ENCODE measurements at places on chromosomes 6 and 20.

DNA sequence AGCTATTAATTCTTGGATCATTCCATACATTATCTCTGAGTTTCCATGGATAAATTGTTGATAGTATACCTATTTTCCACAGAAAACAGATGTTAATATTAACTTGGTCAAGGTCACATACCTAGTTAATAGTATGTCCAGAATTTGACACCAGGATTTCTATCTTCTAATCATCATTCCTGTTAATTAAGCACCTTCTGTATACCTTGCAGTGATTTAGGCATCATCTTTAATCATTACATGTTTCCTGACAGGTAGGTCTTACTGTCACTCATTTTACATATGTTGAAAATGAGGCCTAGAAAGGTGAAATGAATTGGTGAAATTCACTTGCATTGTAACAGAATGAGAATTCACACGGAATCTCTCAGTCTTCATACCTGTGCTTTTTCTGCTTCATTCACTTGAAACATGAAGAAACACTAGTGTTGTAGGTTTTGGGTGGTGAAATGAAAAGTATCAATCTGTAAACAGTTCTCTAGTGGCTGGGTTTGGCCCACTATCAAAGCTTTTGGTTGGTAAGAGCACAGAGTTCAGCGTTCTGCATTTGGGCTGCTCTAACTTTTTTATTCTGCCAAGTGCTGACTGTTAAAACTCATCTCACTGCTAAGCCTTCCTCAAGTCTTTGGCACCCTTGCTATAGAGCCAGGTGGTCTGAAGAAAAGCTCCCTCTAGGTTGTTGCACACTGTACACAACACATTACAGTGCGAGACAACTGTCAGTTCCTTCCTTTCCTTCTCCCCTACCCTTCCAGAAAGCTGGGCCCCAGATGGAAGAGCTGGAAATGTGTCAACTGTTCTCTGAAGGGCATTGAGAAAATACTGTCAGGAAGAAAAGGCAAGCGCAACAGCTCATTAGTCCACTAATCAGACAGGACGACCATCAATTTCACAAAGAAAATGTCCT is 57.8 kb upstream of the C20orf144 start:
- no peak for DNase-seq

DNA sequence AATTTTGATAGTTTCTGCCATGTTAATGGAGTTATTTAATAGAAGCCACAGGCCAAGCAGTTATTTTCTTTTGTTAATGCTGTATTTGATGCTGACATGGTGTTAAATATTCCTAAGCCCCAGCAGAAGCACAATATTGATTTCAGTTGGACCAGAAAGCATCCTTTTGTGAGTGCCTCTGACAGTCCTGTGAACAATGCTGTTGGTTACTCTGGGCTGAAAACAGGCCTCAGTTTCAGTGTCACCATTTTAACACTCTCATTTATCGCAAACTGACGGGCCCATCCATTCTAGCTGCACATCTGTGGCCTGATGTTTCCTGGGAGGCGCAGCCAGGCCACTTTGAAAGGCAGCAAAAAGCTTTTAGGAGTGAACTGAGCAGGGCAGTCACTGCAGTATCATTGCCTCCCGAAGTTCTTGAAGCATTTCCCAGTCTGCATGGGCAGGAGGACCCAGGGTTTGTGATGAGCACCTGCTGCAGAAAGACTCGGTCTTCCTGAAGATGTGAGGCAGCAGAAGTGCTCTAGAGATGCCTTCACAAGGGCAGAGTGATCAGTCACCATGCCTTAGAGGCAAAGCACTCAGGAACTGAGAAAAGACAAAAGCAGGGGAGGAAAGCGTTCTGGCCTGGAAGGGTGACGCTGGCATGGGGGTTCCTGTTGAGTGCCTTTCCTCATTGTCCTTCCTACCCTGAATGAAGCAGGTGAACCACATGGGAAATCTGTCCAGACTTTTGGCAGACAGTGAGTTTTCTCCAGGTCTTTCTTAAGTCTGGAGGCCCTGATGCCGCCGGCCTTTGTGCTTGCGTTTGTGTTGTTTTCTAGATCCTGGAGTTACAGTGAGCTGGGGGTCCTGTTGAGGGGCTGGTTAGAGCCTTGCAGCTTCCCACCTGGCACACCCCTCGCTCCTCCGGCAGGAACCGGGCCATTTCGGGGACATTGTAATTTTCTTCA is 74.0 kb downstream of the ZDHHC14 start:
- DNase-seq, result no peak

DNA sequence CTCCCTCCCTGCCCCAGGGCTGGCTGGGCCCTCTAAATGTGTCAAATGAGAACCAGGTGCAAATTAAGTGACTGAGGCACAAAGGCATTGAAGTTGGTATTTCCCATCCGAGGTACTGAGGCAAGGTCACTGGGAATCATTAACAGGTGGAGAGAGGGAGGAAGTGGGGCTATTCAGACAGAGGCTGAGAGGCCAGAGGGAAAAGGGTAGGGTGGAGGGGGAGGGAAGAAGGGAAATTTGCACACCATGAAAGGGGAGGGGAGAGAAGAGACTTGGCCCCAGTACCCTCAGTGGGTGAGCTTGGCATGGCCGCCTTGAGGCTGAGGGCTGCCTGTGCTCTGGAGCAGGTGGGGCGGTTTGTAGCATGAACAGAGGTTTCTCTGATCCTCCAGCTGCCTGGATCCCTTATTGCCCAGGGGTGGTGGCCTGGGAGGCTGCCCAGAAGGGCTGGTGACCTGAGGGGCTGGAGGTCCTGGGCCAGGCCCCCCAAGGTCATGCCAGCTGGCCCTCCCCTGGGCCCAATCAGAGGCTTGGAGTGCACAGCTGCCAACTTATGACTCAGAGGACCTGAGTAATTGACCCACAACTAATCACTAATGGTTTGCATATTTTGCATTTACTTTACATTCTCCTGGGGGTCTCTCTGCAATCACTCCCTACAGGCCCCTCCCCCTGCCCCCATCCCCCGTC is 40.3 kb upstream of the ZFAND3 start:
- DNase-seq, result no peak

- DNase-seq, result peak; percentile 11
Measured at GRCh38 chr6:42532038-42532669, 31.7 kb upstream of the UBR2 start.

GRCh38 chr6:112027942-112028674 is 25.8 kb upstream of the CCN6 start:
- DNase-seq, result no peak

DNA sequence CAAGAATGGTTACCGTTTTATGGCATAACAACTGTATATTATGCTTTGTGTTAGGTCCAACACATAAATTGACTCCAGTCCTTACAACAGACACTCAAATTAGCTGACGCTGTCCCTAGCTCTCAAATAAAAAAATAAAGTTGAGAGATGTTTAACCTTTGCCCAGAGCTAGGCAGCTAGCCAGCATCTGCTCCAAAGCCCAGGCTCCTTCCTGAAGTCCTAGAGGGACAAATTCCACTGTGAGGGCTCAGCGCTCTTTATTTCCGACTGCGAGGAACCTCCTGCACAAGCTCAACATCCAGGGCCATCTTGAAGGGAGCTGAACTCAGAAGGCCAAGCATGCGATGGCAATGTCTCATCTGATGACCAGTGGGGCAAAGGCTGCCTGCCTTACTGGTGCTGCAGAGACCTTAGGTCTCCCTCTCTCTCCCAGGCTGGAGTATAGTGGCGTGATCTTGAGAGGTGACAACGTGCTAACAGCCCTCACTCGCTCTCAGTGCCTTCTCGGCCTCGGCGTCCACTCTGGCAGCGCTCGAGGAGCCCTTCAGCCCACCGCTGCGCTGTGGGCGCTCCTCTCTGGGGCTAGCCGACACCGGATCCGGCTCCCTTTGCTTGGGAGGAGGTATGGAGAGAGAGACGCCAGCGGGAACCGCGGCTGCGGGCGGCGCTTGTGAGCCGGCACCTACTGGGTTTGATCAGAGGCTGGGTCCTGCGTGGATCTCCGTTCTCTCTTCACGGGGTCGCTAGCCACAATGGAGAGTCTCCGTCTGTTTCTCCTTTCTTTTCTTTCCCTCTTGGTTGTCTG is 24.7 kb upstream of the GFOD1 start:
- no peak for DNase-seq

- DNase-seq, result no peak
Measured at GRCh38 chr6:162777091-162777490, 49.3 kb downstream of the PACRG start.

DNA sequence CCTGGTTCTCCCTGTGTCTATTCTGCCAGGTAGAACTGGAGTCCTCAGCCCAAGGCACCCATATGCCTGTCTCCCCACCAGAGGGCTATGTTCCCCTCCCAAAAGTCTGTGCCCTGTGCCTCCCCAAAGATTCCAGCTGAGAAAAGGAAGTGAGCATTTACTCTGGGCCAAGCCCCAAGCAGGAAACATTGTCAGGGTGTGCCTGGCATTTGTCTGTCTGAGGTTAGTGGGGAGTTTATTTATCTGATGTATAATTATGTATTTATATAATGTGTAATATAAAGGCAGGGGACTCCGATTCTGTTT is 5.6 kb downstream of the GDF5 start:
- DNase-seq, result no peak

- no peak for DNase-seq
Measured at GRCh38 chr6:135280375-135281136, 99.4 kb downstream of the MYB start.

DNA sequence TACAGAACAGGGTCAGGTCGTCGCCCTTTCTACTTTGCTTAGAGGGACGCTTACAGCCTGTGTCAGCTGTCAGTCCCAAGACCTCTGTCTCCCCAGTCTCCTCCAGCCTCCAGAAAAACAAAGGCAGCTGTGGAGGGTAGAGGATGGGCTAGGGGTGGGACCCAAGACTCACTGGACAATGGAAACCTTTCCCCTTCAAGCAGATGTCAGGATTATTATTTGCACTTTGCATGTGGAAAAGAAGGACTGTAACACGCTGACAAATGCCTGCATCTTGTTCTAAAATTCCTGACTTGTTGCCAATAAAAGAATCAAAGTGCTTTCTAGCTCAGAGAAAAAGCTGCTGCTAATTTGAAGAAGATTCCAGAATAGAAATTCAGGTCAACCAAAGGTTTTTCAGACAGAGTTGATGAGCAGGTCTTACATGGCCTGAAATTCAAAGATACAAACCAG is 58.7 kb downstream of the SNX5 start:
- DNase-seq, result no peak

- DNase-seq, result no peak
Measured at GRCh38 chr6:113701552-113702254, 155.4 kb upstream of the MARCKS start.

GRCh38 chr6:117306227-117306790 is 41.0 kb downstream of the VGLL2 start:
- no peak for DNase-seq

- no peak for DNase-seq
Measured at GRCh38 chr6:14896475-14896874, 349.4 kb upstream of the JARID2 start.

DNA sequence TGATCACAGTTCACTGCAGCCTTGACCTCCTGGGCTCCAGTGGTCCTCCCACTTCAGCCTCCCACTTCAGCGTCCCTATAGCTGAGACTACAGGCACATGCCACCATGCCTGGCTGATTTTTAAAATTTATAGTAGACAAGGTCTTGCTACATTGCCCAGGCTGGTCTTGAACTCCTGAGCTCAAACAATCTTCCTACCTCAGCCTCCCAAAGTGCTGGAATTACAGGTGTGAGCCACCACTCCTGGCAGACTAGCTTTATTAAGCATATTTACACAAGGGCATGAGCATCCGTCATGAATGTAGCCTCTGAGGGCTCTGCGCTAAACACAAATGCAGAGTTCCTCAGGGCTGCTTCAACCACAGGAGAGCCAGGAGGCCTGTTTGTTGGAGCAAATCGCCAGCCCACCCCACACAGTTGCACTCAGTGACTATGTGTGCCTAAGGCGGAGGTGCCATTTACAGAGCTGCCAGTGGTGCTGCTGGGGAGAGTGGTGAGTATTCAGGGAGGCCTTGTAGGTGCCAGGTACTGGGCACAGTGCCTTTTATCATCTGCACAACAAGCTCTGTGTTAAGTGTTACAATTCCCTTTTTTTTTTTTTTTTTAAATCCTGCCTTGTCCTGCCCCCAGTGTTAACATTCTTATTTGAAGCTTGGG is 78.2 kb downstream of the PSMG4 start:
- no peak for DNase-seq

DNA sequence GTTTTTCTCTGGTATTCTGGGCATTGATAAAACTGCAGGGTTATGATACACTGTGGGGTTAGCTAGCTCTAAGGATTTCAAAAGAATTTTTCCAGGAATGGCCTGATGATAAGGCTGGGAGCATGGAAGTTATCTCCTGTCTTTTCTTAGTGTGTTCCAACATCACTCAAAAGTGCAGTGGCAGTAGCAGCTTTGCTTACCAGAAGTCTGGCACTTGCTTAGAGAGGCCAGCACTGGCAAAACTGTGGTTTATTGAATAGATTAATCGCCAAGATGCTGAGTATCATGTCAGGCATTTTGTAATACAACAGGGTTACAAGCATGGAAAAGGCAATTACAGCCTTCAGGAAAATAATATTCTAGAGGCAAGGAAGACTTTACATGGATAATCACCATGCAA is 719.5 kb upstream of the GJE1 start:
- no peak for DNase-seq

GRCh38 chr20:745683-746301 is 22.5 kb downstream of the SLC52A3 start:
- DNase-seq, result peak; percentile 10

GRCh38 chr20:24459733-24460132 is 9.7 kb upstream of the SYNDIG1 start:
- no peak for DNase-seq

GRCh38 chr6:2718334-2719092 is 32.2 kb downstream of the MYLK4 start:
- no peak for DNase-seq

GRCh38 chr6:125802943-125803377 is 12.2 kb downstream of the NCOA7 start:
- DNase-seq, result no peak

DNA sequence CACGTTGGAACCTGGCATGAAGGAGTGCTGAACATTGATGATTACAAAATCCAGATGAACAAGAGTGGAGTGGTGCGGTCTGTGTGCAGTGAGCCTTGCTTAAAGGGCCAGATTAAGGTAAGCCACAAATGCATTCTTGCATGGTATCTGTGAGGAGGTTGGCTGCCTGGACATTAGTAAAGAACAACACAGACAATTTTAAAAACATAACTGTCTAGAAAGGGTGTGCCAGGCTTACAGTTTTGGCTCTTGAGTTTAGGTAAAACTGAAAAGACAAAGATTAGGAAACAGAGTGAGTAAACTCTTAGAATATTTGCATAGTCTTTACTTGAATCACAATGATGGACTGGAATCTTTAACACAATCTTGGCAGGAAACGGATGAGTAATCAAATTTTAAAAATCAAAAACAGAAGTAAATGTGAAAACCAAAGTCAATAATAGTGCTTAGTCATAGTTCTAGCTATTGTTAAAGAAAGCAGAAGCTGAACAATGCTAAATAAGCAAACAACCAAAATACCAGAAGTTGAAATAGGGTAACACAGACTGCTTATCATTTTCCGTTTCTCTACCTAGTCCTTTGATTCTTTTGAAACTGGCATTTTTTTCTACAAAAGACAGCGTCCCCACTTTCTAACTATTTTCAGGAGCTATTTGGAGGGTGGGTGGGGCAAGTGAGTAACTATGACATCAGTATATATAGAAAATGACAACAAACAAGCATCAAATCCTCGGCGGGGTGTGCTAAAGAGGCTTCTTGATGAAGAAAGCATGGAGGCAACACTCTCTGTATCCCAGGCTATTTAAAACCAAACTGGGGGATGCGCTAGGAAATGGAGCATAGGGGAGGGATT is 185.8 kb upstream of the RAB32 start:
- no peak for DNase-seq
